Ureter (tissue), 1 donor: ENCODE measurements at places on chromosomes 4 and X.

- DNase-seq = no peak
These were observed 8.4 kb downstream of the NIPAL1 start for GRCh38 chr4:48025005-48025404.

DNA sequence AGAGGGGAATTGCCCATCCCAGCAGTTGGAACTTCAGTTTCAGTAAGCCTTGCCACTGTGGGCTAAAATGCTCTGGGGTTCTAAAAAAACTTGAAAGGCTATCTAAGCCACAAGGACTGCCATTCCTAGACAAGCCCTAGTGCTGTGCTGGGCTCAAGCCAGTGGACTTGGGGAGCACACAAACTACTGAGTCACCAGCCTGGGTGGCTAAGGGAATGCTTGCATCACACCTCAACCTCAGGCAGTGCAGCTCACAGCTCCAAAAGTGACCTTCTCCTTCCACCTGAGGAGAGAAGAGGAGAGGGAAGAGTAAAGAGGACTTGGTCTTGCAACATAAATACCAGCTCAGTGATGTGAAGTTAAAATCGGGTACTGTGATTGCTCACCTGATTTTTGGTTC lies 116.7 kb upstream of the GLRA2 start:
- no peak for DNase-seq

GRCh38 chr4:39365830-39366771 lies at the start of gene RFC1:
RFC1 (minus strand) TSS chr4:39366362; CDS start chr4:39366241, 121 bp downstream.
- DNase-seq = peak; percentile 94

GRCh38 chr4:141006242-141006802 lies 126.9 kb downstream of the RNF150 start:
- DNase-seq = no peak

DNA sequence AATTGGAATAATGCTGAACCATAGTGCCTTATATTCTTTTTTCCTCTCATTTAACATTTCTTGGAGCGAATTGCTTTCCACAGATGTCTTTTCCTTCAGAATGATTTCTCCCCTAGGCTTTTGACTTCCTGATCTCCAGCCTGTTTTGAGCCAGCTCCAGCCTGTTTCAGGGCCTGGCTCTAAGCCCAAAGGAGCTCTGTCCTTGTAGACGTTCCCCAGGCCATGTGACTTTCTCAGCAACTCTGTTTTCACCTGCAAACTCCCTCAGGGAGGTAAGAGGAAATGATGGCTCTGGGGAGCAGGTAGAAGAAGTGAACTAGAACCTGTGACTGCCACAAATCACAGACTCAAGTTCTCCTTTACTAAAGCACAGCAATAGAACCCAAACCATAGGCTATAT lies 89.1 kb downstream of the AKAP4 start:
- no peak for DNase-seq

DNA sequence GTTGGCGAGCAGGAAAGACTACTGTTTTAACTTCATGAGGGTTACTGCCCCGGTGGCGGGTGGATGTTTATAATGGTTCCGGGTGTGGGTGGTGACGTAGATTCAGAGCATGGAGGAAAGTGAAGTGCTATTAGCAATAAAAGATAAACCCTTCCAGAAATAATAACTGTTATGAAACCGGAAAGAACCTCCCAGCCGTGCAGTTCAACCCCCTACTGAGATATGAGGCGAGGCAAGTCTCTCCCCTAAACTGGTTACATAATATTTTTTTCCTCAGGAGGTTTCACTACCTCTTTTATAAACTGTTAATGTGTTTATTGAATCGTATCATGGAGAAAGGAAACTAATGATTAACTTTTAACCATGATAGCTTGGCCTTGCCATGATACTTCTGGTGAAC lies 33.9 kb upstream of the STIM2 start:
- DNase-seq = no peak

- DNase-seq = no peak
These were observed 23.0 kb downstream of the GRXCR1 start for GRCh38 chr4:42915484-42915883.

- no peak for DNase-seq
These were observed 342.9 kb downstream of the CFAP299 start for GRCh38 chr4:80678413-80678812.

DNA sequence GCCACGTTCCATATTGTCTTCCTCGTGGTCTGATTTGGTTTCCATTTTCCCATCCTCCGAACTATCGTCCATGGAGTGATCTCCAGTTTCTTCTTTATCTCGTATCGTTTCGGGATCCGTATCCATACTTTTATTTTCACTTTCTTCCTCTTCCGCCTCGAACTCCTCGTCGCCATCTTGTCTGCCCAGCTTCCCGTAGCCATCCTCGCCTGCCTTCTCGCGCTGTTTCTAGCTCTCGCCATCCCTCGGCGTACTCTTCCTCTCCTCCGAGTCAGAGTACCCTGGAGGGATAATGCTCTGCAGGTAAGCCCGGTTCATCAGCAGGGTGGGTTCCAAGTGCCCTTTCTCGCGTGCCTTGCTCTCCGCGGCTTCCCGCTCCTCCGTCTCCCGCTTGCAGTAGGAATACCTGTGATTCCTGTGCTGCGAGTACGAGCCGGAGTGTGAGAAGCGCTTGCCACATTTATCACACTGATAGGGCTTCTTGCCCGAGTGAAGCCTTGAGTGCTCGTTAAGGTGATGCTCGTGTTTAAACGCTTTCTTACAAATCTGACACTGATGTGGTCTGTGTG lies 134.5 kb upstream of the TAPT1 start:
- DNase-seq = no peak

DNA sequence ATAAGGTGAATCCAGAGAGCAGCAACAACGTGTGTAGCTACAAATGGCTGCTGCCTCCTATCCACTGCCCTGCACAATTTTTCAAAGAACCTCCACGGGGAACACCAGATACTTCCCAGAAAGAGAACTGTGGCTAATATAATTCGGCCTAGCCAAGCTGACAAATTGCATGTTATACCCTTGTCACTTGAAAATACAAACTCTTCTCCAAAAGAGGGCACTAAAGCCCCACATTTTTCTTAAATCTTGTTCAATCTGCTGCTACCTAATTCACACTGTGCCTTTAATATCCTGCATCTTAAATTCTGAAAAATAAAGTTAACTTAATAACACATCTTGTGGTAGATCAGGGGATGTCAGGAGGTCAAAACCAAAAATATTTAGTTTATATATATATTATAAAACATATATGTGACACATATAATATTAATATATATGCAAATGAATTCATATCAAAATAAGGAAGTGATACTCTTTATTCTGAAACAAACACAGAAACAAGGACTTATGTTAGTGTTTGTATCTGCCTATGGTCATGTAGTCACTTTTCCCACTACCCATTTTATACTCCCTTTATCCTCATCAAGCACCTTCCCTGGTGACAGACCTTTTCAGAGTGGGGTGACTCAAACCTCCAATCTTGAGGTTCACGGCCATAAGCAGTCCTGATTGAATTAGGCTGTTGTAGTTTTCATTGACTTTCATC lies 24.1 kb downstream of the CT45A1 start:
- DNase-seq = no peak

DNA sequence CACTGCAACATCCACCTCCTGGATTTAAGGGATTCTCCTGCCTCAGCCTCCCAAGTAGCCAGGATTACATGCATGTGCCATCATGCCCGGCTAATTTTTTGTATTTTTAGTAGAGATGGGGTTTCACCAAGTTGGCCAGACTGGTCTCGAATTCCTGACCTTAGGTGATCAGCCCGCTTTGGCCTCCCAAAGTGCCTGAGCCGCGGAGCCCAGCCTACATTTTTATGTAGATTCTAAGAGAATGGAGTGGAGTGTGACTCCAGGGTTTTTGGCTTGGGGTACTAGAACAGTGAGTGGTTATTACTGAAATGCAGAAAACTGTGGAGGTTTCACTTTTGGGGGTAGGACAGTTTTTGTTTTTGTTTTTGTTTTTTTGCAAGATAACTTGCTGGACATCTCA lies 806.0 kb downstream of the ADGRL3 start:
- DNase-seq = no peak

DNA sequence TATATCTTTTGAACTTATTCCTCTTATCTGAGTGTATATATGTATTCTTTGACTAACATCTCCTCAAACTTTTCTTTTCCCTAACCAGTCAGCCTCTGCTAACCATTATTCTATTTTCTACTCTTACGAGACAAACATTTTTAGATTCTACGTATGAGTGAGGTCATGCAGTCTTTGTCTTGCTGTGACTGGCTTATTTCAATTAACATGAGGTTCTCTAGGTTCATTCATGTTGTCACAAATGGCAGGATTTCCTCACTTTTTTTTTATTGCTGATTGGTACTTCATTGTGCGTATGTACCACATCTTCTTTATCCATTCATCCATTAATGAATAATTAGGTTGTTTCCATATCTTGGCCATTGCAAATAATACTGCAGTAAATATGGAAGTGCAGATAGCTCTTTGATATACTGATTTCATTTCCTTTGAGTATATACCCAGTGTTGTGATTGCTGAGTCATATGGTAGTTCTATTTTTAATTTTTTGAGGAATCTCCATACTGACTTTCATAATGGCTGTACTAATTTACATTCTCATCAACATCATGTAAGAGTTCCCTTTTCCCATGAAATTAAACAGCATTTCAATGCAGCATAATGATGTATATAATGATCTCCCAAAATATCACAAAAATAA lies 80.1 kb downstream of the HS3ST1 start:
- no peak for DNase-seq

- DNase-seq = no peak
These were observed 488.5 kb downstream of the RPA4 start for GRCh38 chrX:97372001-97372766.

DNA sequence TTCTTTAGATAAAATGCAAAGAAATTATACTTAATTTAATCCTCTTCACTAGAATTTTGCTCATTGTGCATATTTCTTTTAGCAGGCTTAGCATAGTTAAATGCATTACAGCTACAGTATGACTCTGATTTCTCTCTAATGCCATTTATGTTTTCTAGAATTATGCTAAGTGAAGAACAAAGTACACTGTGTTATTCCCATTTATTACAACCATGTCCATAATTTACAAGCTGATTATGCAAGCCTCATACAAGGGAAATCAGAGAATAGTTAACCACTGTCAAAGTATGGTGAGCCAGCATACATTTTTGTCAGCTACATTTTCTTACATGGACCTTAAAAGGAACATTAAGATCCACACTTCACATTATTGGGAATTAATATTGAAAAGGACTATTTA lies 99.1 kb downstream of the MAB21L2 start:
- no peak for DNase-seq

GRCh38 chr4:110005461-110006056 lies 92.9 kb downstream of the EGF start:
- DNase-seq = no peak

DNA sequence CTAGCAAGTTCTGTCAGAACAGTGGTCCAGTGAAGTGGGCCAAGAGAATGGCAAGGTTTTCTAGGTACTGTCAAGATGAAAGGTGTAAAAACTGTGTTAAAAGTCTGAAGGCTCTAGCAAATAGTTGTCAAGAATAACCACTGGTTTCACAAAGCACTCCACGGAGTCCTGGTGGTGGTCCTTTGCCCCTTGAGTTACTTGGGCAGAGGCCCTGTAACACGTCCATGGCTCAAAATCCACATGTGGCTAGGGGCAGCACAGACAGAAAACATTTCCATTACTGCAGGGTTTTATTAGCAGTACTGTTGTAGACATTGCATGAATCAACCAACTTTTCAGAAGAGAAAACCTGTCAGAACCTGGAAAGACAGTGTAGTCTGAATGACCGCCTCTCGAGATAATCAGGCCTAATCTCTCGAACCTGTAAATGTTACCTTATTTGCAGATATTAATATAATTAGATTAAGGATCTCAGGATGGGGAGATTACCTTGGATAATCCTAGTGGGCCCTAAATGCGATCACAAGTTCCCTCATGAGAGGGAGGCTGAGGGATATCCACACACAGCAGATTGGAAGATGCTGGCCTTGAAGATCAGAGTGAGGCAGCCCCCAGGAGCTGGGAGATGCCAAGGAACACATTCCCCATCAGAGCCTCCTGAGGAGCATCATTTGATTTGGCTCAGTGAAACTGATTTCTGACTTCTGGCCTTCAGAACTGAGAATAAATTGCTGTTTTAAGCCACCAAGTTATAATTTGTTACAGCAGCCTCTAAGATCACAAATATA lies 34.7 kb downstream of the ERVMER34-1 start:
- DNase-seq = no peak

- DNase-seq = peak; percentile 74
These were observed 70.9 kb downstream of the INTS12 start for GRCh38 chr4:105637408-105638176.

DNA sequence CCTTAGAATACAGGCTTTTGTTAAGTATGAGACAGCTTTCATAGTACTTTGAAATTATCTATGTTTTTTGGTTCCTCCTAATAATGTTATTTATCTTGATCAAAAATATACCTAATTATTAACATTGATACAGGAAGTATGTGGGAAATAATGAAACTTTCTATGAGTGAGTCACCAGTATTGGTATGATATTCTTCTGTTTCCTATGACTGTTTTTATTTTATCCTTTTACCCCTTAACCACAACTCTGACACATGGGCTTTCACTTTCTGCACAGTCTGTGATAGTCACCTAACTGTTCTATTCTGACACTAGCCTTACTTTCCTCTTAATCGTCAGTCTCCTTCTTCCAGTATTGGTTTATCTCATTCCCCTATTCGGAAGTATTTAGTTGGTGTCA lies 4.7 kb downstream of the THAP9 start:
- DNase-seq = no peak

GRCh38 chr4:13777341-13777740 lies 149.8 kb upstream of the BOD1L1 start:
- no peak for DNase-seq

DNA sequence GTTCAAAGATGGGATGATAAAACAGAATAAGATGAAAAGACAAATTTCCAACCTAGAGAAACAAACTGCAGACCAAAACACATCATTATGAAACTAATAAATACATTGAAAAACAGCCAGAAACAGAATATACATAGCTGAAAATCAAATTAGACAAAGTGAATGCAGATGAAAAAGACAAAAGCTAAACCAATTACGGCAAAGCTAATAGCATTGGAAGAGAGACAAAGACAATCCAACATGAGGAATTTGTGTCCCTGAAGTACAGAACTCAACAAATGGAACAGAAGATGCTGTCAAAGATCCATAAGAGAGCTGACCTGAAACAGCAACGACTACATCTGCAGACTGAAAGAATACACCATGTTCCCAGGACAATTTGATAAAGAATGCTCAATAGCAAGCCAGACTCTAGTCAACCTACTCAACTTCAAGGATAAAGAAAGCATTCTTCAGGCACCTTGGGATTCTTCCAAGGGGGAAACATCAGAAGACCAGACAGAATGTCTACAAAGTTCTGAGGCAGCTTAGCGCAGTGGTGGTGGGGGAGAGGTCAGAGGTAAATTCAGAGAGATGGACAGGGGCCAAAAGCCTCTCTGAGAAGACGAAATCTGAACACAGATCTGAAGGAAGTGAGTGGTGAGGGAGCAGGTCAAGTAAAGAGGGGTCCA lies 27.4 kb upstream of the IRAK1 start:
- DNase-seq = no peak
